ENCODE measurements at places on chromosomes 6 and 20.

- no peak for DNase-seq
Measured at GRCh38 chr6:66376001-66376400, 669.0 kb upstream of the EYS start.

- DNase-seq, result no peak
Measured at GRCh38 chr6:106555767-106556166, 73.5 kb downstream of the RTN4IP1 start.

GRCh38 chr6:25009393-25009710 lies 73.6 kb upstream of the RIPOR2 start:
- DNase-seq, result no peak

- no peak for DNase-seq
Measured at GRCh38 chr6:164505425-164505824, 804.0 kb downstream of the C6orf118 start.

DNA sequence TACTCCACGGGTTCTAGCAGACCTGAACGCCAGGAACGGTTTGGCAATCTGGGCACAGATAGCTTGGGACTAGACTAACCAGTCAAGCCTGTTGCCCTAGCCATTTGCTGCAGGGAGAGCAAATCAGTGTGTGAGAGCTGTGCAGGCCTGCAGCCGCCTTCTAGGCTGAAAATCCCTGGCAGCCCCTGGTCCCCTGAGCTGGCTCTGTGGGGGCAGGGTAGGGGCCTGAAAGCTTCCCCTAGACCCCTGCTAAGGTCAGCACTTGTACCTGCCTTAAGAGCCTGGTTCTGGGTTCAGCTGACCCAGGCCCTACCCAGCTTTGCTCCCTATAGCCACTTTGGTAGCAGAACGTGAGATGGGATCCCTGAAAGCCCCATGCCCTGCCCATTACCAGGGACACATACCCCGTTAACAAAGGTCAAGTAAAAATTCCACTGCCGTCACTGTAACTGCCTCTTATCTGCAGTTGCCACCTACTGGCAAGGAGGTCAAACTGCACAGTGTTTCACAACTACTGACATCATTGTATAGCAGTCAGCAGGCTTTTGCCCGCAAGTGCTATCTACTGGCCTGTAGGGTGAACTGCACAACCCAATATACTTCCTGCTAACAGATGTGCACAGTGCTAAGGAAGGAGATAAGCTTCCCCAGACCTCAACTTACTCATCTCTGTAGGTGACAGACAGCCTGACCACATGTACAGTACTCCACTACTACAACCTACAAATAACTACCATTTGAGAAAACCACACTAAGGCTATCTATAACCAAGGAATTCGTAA lies 95.1 kb upstream of the OLIG3 start:
- DNase-seq, result no peak
